ENCODE measurements at places on chromosomes 12 and 14.

DNA sequence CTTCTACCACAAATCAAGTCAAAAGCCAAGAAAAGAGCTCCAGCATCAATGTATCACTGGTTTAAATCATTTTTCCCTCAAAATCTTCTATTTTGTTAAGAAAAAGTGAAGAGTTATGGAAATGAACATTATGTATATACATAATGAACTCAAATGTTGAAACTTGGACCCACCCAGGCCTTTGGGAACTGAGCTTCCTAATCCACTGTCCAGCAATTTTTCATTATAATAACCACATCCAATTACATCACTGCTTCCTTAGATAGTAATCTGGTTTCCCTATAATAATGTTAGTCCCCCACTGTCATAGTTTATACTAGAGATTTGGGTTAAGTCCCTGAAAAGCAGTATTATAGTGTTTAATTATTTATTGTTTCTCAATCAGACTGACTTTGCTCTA, 170.9 kb downstream of the PIK3C2G start:
- DNase-seq = no peak

- no peak for DNase-seq
Observed at GRCh38 chr12:100565987-100566545, 7.4 kb upstream of the GAS2L3 start.

- DNase-seq = no peak
Observed at GRCh38 chr14:37745657-37746056, 150.2 kb downstream of the TTC6 start.

DNA sequence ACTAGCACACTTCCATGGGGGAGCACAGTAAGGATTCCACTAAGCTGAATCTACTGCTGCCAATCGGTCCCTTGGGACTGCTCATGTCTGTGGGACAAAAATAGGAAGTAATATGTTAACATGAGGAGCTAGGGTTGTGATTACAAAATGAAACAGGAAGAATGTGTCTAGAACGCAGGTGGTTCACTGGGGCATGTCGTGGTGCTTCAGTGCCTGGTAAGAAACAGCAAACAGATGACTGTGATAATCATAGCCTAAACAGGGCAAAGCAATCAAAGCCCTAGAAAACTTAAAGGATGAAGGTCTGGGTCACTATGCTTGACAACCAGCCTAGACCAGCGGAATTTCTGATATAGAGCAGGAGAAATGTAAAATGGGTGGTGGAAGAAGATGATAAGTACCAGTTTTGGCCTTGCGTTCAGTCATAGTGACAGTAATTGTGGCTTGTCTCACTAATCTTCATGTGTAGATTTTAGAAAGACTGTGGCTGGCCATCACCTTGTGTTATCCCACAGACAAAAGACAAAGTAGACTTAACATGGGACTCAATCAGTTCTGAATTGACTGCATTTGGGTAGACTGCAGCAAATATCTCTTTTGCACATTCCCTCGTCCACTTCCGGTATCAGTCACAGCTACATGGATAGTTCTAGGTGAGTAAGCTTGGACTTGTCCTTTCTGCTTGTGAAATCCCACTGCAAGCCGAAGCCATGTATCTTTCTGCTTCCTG, 51.4 kb downstream of the WASHC3 start:
- DNase-seq = no peak

DNA sequence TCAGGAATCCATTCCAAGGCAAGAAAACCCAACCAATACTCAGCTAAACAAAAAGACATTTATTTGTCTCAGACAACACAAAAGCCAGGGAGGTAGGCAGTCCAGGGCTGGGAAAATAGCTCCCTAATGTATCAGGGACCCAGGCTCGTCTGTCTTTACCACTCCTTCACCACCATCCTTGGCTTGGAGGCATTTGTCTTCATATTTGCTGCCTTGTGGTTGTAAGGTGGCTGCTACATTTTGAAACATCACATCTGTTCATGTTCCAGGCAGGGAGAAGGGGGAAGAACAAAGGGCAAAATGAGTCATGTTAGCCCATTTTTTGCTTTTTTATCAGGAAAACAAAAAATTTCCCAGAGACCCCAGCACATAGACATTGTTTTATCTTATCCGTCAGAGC, 44.8 kb upstream of the PCED1B start:
- no peak for DNase-seq
